ENCODE measurements at places on chromosomes 1 and 21.

DNA sequence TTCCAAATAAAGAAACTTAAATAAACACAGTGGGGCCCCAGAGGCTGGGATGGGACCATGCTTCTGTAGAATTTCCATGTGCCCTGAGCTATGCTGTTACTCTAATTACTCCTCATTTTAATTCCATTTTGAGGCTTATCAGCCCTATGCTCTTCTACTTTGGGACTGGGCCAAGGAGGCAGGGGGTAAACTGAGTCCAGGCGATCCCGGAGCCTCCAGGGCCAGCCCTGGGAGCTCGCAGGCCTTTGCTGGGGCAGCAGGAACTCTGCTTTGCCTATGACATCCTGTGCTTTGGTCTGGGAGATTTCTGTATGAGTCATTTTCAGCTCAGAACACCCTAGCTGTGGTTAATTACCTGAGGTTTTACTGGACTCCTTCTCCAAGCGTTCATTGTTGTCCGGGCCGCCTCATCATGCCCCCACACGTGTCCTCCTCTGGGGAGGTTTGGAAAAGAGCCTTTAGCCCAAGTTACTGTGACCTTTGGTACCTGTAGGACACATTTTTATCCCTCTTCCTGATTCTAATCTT, 95.7 kb downstream of the RHOU start:
- DNase-seq, result no peak

- peak; percentile 36 for DNase-seq
Measured at GRCh38 chr1:32339363-32339978, 3.4 kb upstream of the MARCKSL1 start.

- no peak for DNase-seq
Measured at GRCh38 chr1:22359427-22359826, 92.2 kb upstream of the ZBTB40 start.

DNA sequence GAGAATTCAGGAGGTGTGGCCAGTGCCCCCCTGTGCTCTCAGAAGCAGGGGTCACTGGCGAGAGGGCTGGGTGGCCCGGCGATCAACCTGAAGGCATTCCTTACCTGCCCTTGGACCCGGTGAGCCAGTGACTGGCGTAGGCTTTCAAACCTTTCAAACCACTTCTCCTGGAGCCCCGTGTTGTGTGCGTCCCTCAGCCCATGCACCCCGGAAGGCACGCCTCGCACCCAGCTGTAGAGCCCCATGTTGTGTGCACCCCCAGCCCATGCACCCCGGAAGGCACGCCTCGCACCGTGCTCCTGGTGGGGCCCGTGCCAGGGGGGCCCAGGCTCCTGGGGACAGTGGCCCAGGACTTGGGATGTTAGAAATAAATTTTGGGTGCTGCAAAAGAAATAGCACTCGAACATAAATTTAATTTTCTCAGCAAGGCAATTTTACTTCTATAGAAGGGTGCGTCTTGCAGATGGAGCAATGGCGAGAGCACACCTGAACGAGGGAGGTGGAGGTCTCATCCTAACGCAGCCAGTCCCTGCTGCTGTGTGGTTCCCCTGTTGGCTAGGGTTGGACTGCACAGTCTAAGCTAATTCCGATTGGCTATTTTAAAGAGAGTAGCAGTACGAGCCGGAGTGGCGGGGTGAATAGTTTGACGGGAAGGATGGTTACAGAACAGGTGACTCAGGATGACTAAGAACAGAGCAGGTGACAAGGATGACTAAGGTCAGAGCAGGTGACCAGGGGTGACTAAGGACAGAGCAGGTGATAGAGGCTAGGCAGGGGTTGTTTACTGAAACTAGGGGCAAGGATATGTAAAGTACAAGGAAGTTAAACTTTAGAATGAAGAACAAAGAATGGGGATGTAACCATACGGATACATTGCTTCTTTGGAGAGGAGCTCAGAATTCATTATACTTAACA, 47.4 kb downstream of the PRKCZ start:
- no peak for DNase-seq

- DNase-seq, result no peak
Measured at GRCh38 chr1:19454265-19455146, 30.8 kb downstream of the CAPZB start.
